ENCODE measurements at places on chromosomes 11 and 22.

DNA sequence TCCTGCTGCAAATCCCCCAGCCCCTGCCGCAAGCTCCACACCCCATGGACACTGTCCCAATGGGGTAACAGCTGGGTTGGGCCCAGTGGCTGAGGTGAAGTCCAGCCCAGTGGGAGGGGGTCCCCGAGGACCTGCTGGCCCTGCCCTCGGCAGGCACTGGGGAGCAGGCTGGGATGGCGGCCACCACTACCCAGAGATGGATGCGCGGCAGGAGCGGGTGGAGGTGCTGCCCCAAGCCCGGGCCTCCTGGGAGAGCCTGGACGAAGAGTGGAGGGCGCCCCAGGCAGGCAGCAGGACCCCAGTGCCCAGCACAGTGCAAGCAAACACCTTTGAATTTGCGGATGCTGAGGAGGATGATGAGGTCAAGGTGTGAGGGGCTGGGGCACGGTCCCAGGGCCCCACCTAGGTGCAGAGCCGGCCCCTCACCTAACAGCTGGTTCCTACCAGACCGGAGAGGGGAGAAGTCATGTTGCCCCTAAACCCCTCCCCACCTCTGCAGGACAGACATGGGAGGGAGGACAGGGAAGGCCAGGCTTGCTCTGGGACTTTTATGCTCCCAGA lies 8.2 kb downstream of the CDC42EP1 start:
- no peak overlapping the region for H3K27ac ChIP-seq
- H3K4me3 ChIP-seq = no peak overlapping the region
- no peaks in the 10 kb centered on the region for H3K27me3 ChIP-seq

DNA sequence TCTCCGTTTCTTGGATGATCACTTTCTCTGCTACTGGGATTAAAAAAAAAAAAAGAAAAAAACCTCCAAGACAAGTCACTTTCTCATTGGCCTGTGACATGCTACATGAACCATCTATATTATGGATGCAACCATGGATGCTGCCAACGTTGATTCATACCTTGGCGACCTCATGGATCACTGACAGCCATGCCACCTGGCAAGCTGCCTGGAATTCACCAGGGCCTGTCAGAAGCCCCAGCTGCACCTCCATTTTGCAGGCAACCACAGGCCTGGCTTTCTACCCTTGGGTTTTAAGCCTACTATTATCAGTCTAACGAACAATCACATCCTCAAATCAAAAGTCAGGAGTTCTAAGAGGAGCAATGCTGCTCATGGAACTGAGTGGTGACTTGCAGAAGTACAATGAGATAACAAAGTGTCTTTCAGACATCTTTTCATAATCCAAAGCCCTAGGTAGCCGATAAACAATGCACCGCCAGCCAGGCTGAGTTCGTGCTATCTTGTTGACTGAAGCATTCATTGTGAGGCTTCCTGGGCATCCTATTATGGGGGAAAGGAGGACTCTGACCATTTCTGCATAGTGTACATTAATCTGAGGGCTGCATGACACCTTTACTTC lies 48.0 kb upstream of the CADM1 start:
- H3K27ac ChIP-seq = no peak overlapping the region
- H3K27me3 ChIP-seq = no peaks in the 10 kb centered on the region
- H3K4me1 ChIP-seq = no peaks in the 10 kb centered on the region
- DNase-seq = no peak
- no peaks in the 10 kb centered on the region for H3K36me3 ChIP-seq
- no peak overlapping the region for H3K4me3 ChIP-seq

- no peak overlapping the region for H3K27ac ChIP-seq
- DNase-seq = peak; percentile 13
- no peak overlapping the region for H3K4me3 ChIP-seq
- H3K27me3 ChIP-seq = peaks cover 64% of the 10 kb centered on the region
- H3K4me1 ChIP-seq = peaks cover 15% of the 10 kb centered on the region
Observed at GRCh38 chr11:118144301-118145268, 8.0 kb downstream of the SCN4B start.

DNA sequence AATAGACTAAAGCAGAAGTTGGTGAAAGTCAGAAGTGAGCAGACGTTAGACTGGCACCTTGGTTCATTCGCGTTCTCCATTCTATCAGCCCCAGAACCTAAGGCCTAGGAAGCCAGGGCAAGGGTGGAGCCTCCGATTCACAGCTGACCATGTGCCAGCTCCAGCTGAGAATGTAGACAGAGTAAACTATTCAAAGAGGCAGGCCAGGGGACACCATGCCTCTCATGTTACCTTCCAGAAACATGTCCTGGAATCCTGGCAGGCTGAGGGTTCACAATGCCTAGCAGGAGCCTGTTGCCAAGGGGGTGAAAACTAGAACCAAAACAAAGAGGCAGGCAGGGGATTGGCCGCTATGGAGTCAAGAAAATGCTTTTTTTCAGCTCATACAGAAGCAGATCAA lies 224.4 kb upstream of the POU2AF2 start:
- H3K4me1 ChIP-seq = no peaks in the 10 kb centered on the region
- no peaks in the 10 kb centered on the region for H3K36me3 ChIP-seq
- no peak overlapping the region for H3K4me3 ChIP-seq
- no peak overlapping the region for H3K27ac ChIP-seq
- no peak for DNase-seq

DNA sequence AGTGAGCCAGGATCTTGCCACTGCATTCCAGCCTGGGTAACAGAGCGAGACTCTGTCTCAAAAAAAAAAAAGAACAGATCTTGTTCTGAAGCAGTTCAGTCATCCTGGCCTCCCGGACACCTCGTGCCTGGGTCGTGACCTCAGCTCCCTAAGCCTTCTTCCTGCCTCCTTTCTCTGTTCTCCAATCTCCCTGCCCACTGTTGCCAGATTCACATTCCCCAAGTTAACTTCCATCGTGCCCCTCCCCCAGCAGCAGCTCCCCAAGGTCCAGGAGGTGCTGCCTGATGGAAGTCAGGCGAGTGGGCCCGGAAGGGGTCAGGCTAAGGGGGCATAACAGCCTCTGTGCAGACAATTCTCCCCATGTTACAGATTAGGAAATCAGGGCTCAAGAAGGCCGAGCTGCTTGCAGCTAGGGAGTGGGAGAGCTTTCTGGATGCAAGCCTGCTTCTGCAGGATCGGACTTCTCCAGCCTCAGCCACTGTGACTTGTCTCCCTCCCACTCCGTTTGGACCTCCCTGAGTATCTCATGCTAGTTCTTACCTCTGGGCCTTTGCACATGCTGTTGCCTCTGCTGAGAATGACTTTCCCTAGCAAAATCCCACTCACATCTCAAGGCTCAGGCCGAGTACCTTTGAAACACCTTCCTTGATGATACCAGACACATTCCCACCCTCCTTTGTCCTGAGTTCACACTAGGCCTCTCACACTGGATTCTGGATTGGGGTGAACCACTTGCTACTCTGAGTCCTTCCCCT lies 14.3 kb upstream of the TMEM184B start:
- H3K36me3 ChIP-seq = peaks cover 6% of the 10 kb centered on the region
- H3K27ac ChIP-seq = no peak overlapping the region
- H3K4me3 ChIP-seq = no peak overlapping the region
- no peak for DNase-seq
- H3K27me3 ChIP-seq = no peaks in the 10 kb centered on the region

GRCh38 chr11:101705972-101706371 lies 122.2 kb upstream of the TRPC6 start:
- H3K27me3 ChIP-seq = no peaks in the 10 kb centered on the region
- no peak overlapping the region for H3K27ac ChIP-seq
- H3K36me3 ChIP-seq = no peaks in the 10 kb centered on the region
- H3K4me3 ChIP-seq = no peak overlapping the region
- DNase-seq = no peak

DNA sequence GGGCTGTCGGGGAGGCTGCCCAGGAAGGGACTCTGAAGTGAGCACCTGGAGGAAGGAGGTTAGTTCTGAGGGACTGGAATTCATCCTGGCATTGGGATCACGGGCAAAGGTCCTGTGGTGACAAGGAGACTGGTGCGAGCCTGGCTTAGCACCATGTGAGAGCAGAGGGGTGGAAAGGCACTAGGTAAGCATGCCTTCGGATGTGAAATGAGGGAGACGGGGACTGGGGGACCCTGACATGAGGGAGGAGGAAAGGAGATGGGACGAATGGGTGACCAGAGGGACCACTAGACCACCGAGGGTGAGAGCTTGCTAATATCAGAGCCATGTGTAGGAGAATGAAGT lies 3.1 kb upstream of the VPREB1 start:
- no peaks in the 10 kb centered on the region for H3K27me3 ChIP-seq
- no peak overlapping the region for H3K27ac ChIP-seq
- no peaks in the 10 kb centered on the region for H3K36me3 ChIP-seq
- H3K4me3 ChIP-seq = no peak overlapping the region
- H3K4me1 ChIP-seq = no peaks in the 10 kb centered on the region
- peak; percentile 27 for DNase-seq

- H3K36me3 ChIP-seq = no peaks in the 10 kb centered on the region
- no peaks in the 10 kb centered on the region for H3K27me3 ChIP-seq
- H3K4me1 ChIP-seq = no peaks in the 10 kb centered on the region
- H3K4me3 ChIP-seq = no peak overlapping the region
Observed at GRCh38 chr22:33018232-33018864, 39.8 kb downstream of the SYN3 start.

GRCh38 chr11:80722629-80723028 lies 1281.8 kb upstream of the TENM4 start:
- DNase-seq = no peak
- H3K27me3 ChIP-seq = no peaks in the 10 kb centered on the region
- H3K36me3 ChIP-seq = no peaks in the 10 kb centered on the region
- no peaks in the 10 kb centered on the region for H3K4me1 ChIP-seq
- H3K4me3 ChIP-seq = no peak overlapping the region
- H3K27ac ChIP-seq = no peak overlapping the region

GRCh38 chr22:38214302-38215056 lies 12.7 kb downstream of the MAFF start:
- peaks cover 22% of the 10 kb centered on the region for H3K36me3 ChIP-seq
- peak overlapping the region; percentile 30 for H3K4me3 ChIP-seq
- no peaks in the 10 kb centered on the region for H3K27me3 ChIP-seq
- H3K27ac ChIP-seq = peak overlapping the region; percentile 33

GRCh38 chr11:104817973-104818372 lies 80.3 kb downstream of the CASP12 start:
- H3K36me3 ChIP-seq = no peaks in the 10 kb centered on the region
- no peaks in the 10 kb centered on the region for H3K4me1 ChIP-seq
- no peak overlapping the region for H3K4me3 ChIP-seq
- no peaks in the 10 kb centered on the region for H3K27me3 ChIP-seq

Measured in tibial artery (tissue), 4 donors.